ENCODE measurements at places on chromosomes 4 and X.

GRCh38 chrX:21940356-21940829 lies at the start of gene SMS:
Gene SMS, plus strand, starts transcription at chrX:21940709. Its CDS starts 116 bp downstream, at chrX:21940825.
- DNase-seq, result peak; percentile 66

- DNase-seq, result peak; percentile 92
Observed at GRCh38 chr4:112073181-112073580, 72.1 kb upstream of the FAM241A start.

DNA sequence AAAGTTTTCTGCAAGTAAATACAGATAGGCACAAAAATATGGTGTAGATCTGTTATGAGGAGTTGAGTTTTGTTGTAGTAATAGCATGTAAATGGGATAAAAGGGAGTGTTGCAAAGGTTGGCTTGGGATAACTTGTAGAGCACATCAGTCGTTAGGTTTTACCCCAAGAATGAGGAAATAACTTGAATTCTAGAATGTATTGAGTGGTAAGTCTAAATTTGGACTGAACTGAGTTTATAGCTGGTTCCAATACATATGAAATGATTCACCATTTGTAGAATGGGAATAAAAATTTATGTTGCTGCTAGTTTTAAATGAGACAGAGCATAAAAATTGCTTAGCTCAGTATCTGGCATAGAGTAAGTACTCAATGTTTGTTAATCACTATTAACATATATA lies 719.2 kb downstream of the FSTL5 start:
- DNase-seq, result no peak

DNA sequence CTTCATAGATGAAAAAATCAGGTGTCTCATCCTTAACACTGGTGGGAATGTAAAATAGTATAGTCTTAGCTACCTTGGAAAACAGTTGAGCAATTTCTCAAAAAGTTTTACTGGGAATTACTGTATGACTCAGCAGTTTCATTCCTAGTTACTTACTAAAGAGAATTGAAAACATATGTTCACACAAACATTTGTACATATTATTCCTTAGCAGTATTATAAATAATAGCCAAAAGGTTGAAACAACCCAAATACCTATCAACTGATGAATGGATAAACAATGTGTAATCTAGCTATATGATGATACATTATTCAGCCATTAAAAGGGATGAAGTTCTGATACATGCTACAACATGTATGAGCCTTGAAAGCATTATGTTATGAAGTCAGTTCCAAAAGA lies 41.7 kb downstream of the RBM46 start:
- no peak for DNase-seq

DNA sequence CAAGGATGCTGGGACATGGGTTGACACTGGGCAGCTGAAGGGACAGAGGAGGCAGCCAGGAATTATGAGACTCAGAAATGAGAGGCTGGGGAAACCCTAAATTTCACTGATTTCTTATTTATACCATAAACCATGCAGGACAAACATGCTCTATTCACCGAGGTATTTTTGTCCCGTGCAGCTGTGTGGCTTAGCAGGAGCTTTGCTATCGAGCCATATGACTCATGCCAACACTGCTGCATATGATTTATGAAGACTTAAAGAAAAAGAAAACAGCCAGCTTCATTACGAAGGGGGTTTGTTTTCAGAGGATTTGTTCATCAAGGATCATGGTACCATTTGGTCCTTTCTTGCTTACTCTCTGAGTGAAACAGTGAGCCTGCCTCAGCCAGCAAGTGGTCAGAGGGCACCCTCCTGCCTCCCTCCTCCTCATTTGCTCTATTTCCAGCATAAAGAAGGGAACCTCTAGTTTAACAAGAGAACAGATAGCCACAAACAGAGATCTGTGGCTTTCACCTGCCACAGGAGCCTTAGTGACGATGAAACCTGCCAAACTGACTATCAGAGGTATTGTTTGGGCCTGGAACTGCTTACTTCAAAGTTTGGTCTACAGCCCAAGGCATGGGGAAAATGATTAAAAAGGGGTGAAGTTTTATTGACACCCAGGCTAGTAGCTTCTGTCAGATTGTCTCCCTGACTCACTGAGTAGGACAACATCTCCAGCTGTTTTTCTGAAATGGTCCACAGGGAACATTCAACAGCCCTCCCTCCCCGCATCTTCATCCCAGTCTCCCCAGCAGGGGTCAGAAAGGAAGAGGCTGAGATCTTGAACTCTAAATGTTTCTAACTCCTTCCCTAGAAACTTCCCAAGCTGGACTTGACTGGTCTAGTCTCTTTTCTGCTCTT lies 80.1 kb upstream of the MAML3 start:
- no peak for DNase-seq

DNA sequence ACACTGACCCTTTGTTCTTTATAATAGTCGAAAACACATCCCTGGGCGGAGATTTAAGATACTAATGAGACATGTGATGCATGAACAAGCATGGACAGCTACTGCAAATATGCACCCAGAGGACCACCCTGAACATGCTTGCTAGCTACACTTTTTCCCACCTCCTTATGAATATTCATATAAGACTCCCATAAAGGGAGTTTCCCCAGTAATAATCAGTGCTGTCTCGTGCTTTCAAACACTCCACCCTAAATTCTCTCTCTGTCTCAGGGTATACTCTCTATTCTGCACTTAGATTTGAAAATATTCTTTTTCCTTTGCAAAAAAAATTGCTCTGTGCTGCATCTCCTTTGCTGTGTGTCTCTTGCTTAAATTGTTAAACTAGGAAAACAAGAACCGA lies 64.4 kb upstream of the CT45A1 start:
- no peak for DNase-seq

All from trophoblast cell (in vitro differentiated cells and primary cell).